Naive B cell (primary cell): ENCODE measurements at places on chromosomes 1 and 21. TPM values are rescaled to one million over a fixed set of nuclear protein-coding genes. Genes with fewer than 3 reads are reported as not detected.

GRCh38 chr1:106907795-106908194 is 148.7 kb upstream of the PRMT6 start:
- H3K27ac ChIP-seq, result no peak overlapping the region
- no peak overlapping the region for H3K4me3 ChIP-seq
- H3K36me3 ChIP-seq, result no peaks in the 10 kb centered on the region
- H3K27me3 ChIP-seq, result no peaks in the 10 kb centered on the region

DNA sequence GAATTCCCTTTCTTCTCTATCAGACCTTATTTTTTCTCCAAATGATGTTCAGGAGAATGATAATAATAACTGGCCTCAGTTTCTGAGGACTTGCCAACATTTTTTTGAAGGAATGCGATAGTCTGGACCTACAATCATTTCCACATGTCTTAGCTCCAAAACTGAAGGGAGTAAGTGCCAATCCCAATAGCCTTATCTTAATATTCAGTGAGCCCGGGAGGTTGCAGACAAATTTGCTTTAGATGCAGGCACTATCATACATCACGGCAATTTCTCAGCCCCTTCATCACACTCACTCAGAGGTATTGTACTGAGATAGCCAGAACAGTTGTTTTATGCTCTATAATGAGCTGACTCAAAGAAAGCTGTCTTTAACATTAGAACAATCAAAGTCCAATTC is 796.9 kb downstream of the ADGRL2 start:
- H3K4me3 ChIP-seq, result no peak overlapping the region
- H3K4me1 ChIP-seq, result no peaks in the 10 kb centered on the region
- no peak for DNase-seq

- DNase-seq, result no peak
- peaks cover 16% of the 10 kb centered on the region for H3K36me3 ChIP-seq
- H3K4me1 ChIP-seq, result peaks cover 47% of the 10 kb centered on the region
Measured at GRCh38 chr1:243288062-243288461, 32.2 kb downstream of the SDCCAG8 start.

DNA sequence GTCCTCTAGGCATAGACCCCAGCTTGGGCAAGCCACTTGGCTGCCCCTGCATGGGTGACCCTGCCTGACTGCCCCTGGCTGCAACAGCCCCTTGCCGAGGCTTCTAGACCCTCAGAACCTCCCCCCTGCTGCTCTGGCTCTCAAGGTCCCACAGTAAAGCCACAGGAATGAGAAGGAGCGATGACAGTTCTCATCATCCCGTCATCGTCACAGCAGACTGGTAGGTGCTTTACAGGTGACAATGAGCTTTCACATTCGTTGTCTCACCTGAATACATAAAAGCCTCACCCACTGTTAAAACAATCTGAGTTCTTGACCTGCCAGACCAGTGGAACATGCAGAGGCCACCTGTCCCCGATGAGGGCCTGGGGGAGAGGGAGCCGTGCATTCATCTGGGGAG is 36.0 kb upstream of the GPR157 start:
- no peaks in the 10 kb centered on the region for H3K4me1 ChIP-seq
- H3K36me3 ChIP-seq, result no peaks in the 10 kb centered on the region

GRCh38 chr1:157252473-157252872 is 114.3 kb upstream of the ETV3 start:
- H3K27ac ChIP-seq, result no peak overlapping the region
- H3K4me3 ChIP-seq, result no peak overlapping the region
- DNase-seq, result no peak
- H3K4me1 ChIP-seq, result peaks cover 7% of the 10 kb centered on the region
- H3K36me3 ChIP-seq, result peaks cover 16% of the 10 kb centered on the region

DNA sequence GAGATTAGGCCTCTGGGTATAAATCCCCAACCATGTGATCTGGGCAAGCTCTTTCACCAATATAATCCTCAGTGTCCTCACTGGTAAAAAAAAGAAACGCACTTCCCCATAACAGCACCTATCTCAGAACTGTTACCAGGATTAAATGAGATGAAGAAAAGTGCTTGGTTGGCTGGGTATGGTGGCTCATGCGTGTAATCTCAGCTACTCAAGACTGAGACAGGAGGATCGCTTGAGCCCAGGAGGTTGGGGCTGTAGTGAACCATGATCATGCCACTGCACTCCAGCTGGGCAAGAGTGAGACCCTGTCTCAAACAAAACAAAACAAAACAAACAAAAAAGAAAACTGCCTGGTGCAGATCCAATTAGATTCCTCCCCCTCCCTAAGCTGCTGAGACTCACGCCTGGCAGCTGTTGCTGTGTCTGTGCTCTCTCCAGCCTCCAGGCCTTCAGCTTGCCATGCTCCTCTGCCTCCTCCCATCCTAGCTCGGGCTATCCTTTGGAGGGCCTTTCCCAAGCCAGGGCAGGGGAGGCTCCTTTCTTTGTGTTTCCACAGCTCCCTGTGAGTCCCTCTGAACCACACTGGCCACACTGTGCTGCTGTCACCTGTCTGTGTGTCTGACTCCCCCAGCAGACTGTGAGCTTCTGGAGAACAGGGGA is 19.0 kb downstream of the CYB5RL start:
- H3K4me3 ChIP-seq, result no peak overlapping the region
- H3K27ac ChIP-seq, result peak overlapping the region; percentile 2
- DNase-seq, result no peak
- H3K27me3 ChIP-seq, result no peaks in the 10 kb centered on the region
- no peaks in the 10 kb centered on the region for H3K4me1 ChIP-seq

DNA sequence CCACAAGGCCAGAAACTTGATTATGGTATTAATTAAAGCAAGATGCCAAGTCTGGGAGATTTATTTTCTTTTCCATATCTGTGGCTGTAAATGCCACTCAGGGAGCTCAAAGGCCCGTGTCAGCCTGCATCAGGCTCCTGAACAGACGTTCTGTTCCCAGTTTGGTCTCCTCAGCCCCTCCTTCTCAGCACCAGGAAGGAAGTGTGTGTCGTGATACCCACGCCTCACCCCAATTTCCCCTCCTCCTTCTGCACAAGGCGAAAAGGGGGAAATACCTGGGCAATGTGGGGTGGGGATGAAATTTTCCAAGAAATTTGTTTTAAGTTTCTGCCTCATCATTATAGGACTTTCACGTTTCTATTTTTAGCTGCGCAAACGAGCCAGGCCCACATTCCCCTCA is 112.0 kb downstream of the SYF2 start:
- H3K4me1 ChIP-seq, result peaks cover 7% of the 10 kb centered on the region
- DNase-seq, result no peak
- H3K4me3 ChIP-seq, result no peak overlapping the region
- peak overlapping the region; percentile 2 for H3K27ac ChIP-seq
- H3K27me3 ChIP-seq, result peaks cover 1% of the 10 kb centered on the region
- no peaks in the 10 kb centered on the region for H3K36me3 ChIP-seq

DNA sequence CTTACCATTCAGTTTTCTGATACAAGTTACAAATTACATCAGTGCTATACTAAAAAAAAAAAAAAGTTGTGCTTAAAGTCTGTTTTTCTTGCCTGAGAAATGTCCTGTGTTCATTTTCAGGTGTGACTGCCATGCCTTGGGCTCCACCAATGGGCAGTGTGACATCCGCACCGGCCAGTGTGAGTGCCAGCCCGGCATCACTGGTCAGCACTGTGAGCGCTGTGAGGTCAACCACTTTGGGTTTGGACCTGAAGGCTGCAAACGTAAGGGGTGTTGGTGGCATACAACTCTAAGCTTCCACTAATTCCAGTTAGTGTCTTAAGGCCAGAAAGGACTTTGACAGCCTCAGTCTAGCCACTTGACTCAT is 60.1 kb upstream of the LAMC2 start:
- H3K27ac ChIP-seq, result no peak overlapping the region
- no peak for DNase-seq
- no peaks in the 10 kb centered on the region for H3K27me3 ChIP-seq
- peaks cover 52% of the 10 kb centered on the region for H3K36me3 ChIP-seq
- H3K4me3 ChIP-seq, result no peak overlapping the region

DNA sequence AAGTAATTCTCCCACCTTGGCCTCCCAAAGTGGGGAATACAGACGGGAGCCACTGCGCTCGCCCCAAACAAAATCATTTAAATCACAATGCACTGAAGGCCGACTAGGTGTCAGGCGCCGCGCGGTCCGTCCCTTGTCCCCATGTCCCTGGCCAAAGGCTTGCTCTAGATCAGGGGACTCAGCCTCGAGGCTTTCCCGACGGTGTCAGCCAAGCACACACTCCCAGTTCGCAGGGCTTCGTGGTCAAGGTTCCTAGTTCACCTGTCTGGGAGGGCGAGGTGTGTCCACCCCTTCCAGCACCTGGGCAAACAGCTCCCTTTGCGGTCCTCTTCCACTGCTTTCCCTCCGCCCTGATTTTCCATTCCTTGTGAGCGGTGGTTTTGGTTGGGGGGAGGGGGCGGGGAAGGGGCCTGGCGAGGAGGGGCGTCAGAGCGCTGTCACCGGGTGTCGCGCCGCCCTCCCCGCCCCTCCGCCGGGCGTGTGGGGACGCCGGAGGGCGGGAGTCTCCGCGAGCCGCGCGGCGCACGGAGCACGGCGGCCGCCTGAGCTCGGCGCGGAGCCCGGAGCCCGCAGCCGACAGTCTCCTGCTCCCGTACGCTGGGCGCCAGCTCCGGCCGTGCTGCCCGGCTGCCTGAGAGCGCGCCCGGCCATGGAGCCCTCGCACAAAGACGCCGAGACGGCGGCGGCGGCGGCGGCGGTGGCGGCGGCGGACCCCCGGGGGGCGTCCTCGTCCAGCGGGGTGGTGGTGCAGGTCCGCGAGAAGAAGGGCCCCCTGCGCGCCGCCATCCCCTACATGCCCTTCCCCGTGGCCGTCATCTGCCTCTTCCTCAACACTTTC is at the start of gene STUM:
STUM (plus strand) TSS at position 509 of the 838 bp plus-strand sequence; CDS start at position 650, 141 bp downstream.
- H3K4me1 ChIP-seq, result peaks cover 16% of the 10 kb centered on the region
- peaks cover 45% of the 10 kb centered on the region for H3K27me3 ChIP-seq
- H3K4me3 ChIP-seq, result peak within 1 kb of the TSS; percentile 88
- no peaks in the 10 kb centered on the region for H3K36me3 ChIP-seq

DNA sequence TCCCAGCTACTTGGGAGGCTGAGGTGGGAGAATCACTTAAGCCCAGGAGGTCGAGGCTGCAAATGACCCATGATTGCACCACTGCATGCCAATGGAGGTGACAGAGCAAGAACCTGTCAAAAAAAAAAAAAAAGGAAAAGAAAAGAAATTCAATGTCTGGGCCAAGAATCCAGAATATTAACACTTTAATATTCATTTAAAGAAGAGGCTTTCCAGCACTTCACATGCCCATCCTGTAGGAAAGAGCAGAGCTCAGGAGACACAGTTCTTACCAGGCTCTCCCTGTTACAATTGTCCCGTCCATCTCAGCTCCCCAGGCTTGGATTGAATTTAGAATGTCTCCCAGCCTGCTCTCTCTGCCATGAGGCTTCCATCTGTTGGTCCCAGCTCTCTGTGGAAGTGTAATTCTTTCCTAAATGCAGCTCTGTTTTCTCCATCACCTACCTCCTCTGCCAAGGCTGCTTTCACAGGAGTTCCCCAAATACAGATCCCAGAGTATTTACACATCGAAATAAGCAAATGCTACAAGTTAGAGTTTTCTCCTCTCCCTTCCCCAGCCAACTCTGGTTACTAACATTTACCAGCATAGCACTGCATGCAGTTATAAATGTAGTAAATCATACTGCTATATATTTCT is 116.6 kb upstream of the CDC42BPA start:
- no peak for DNase-seq
- H3K36me3 ChIP-seq, result no peaks in the 10 kb centered on the region
- no peak overlapping the region for H3K4me3 ChIP-seq
- peaks cover 6% of the 10 kb centered on the region for H3K4me1 ChIP-seq
- no peak overlapping the region for H3K27ac ChIP-seq

GRCh38 chr1:23960291-23961020 is 828 bp downstream of the PNRC2 start:
- no peaks in the 10 kb centered on the region for H3K27me3 ChIP-seq
- peak overlapping the region; percentile 100 for H3K4me3 ChIP-seq
- peaks cover 49% of the 10 kb centered on the region for H3K4me1 ChIP-seq
- H3K36me3 ChIP-seq, result peaks cover 13% of the 10 kb centered on the region

The PLPPR5 gene
- not detected for polyA plus RNA-seq

The HSF2BP gene
- polyA plus RNA-seq, result 0.13 TPM

The SLC44A5 gene
- 0.51 TPM for polyA plus RNA-seq

The ANKRD35 gene
- not detected for polyA plus RNA-seq

The CCDC27 gene
- not detected for polyA plus RNA-seq
